ENCODE measurements at places on chromosomes 3 and 15. TPM values are rescaled to one million over a fixed set of nuclear protein-coding genes. Genes with fewer than 3 reads are reported as not detected.

RGMA gene
- 12.2 TPM for polyA plus RNA-seq

HRG gene
- polyA plus RNA-seq = 1.8 TPM

MKRN3 gene
- 0.24 TPM for polyA plus RNA-seq

CHRNA7 gene
- 31.5 TPM for polyA plus RNA-seq

NANOGP8 gene
- not detected for polyA plus RNA-seq

CELF6 gene
- polyA plus RNA-seq = 3.9 TPM

MOBP gene
- 0.36 TPM for polyA plus RNA-seq

SNX33 gene
- 21.8 TPM for polyA plus RNA-seq

TRAT1 gene
- polyA plus RNA-seq = 0.16 TPM

DUOXA2 gene
- polyA plus RNA-seq = not detected

DNA sequence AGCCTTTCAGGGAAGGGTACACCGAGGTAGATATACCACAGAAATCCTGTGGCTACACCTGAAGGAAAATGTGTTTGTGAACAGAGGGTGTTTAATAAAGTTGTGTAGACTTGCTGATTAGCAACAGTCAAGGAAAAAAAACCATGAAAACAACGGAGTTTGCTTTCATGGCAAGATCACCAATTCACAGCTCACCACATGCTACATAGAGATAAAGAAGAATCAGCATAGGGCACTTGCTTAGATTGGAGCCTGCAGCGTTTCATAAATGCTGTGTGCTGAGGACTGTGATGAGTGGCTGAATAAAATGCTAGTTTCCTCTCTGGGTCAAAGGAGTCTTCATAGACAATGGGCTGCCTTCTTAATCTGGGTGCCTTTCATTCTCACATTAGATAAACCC lies 257.6 kb downstream of the SLC9A9 start:
- no peak for DNase-seq

DNA sequence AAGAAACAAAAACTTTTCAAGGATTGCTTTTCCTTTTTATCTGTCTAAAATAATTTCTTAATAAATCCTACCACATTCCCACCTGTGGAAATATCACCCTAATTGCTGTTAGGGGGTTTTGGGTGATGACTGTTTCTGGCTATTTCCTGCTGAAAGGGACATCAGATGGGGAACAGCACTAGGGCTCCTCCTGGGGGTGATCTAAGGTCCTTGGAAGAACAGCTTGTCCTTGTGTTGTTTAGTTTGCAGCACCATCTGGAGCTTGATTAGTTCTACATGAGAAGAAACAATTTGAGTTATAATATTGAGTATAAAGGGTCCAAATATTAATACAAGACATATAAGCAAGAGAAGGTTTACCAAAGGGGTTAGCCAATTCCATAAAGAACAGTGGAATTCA lies 18.7 kb downstream of the OR5H15 start:
- DNase-seq = no peak

DNA sequence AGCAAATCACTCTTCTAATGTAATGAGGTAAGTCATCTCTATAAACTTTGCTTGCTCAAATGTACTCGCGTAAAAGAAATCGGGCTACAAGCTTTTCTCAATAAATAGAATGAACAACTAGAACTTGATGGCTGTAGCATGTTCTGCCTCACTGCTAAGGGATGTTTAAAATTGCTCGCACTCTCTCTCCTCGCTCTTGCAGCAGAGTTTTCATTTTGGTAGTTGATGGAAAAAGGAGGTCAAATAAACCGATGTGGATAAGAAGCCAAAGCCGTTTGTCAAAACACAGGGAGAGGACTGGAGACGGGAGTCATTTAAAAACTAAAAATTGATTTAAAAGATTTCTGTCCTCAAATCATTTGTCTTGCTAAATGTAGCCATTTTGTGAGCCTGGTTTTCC lies 53.3 kb downstream of the ANXA2 start:
- DNase-seq = no peak

- no peak for DNase-seq
These were observed 57.7 kb downstream of the DUT start for GRCh38 chr15:48388910-48389309.

- DNase-seq = no peak
These were observed 103.6 kb downstream of the DAPK2 start for GRCh38 chr15:63942486-63943365.

- no peak for DNase-seq
These were observed 209.2 kb downstream of the TBL1XR1 start for GRCh38 chr3:176987901-176988650.

DNA sequence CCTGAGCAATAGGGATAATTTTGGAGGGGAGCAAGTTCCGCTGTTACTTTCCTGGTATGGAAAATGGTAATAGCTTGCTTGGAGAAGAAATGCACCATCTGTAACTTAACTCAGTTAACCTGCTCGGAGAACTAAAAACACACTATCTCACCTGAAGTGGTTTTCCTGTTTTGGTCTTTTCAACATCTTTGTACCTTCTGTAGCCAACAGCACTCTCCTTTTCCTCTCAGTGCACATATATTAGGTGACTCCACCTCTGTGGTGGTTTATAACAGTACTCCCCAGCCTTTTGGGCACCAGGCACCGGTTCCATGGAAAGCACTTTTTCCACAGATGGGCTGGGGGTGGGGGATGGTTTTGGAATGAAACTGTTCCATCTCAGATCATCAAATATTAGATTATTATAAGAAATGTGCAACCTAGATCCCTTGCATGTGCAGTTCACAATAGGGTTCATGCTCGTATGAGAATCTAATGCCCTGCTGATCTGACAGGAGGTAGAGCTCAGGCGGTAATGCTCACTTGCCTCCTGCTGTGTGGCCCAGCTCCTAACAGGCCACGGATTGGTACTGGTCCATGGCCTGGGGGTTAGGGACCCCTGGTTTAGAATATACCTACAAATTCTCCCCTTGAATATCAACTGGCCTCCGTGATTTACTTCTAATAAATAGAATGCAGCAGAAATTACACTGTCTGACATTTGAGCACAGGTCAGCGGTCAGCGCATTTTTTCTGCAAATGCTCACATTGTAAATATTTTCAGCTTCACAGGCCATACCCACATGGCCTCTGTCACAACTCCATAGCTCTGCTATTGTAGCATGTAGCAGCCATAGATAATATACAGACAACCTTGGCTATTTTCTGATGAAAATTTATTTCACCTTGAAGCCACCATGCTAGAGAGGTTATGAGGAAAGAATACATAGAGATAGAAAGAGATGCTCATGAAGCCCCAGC lies 83.8 kb upstream of the SUCLG2 start:
- no peak for DNase-seq

- DNase-seq = no peak
These were observed 243.2 kb downstream of the NSUN3 start for GRCh38 chr3:94305835-94306611.

DNA sequence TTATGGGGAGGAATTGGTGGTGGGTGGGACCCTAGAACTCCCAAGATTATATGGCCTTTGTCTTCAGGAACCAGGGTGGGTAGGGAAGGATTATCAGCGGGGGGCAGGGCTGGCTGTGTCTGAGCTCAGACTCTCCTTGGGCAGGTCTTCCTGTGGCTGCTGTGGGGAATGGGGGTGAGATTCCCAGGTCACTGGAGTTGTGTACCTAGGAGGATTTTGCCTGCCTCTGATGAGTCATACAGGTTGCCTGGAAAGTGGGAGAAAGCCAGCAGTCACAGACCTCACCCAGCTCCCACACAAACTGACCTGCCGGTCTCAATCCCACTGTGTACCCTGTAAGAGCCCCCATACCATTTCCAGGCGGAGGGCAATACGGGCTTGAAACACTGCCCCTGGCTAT lies 209.9 kb upstream of the CNTN3 start:
- no peak for DNase-seq

GRCh38 chr15:78750566-78750965 lies 60.7 kb downstream of the ADAMTS7 start:
- no peak for DNase-seq

GRCh38 chr15:52527911-52528563 lies 643 bp downstream of the MYO5A start:
- DNase-seq = peak; percentile 14

GRCh38 chr3:79651536-79652065 lies 116.2 kb downstream of the ROBO1 start:
- DNase-seq = peak; percentile 30

GRCh38 chr3:4271834-4272233 lies 31.3 kb upstream of the SETMAR start:
- no peak for DNase-seq

DNA sequence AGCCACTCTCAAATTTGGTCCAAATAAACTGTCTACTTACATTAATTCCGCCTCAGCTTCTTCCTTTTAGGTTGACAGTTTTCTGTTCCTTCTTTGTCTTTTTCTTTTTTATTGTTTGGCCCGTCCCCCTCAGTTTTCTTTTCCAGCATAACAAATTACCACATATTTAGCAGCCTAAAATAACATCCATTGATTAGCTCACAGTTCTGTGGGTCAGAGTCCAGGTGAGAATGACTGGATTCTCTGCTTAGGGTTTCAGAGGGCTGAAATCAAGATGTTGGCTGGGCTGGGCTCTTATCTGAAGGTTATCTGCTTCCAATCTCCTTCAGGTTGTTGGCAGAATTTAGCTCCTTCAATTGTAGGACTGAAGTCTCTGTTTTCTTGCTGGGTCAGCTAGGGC lies 24.6 kb upstream of the LCTL start:
- no peak for DNase-seq

- no peak for DNase-seq
These were observed 311.5 kb upstream of the THBS1 start for GRCh38 chr15:39269352-39269751.

DNA sequence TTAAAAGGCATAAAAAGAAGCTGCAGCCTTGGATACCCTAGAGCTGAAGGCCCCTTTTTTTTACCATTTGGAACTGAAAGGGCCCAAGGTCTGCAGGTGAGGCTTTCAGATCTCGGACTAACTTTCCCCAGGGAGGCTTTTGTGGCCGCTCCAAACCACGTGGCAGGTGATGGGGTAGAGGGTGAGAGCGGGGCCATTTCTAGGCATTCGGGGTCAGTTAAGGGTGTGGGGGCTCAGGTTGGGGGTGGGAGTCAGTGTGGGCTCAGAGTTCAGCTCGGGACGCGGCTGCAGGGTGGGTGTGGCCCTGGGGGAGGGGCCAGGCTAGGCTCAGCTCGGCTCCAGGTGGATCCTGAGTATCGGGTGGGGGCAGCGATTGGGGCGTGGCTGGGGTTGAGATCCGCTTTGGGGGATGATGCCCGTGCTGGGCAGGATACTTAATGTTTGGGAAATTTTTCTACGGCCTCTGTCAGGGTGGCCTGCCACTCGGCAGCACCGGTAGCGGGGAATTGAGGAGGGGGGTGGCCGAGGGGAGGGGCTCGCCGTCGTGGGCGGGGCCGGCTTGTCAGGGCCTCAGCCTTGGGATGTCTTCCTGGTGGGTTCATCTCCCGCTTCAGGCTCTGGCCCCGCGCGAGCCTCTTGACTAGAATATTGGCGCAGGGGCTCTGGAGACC lies 2.5 kb downstream of the KLF13 start:
- no peak for DNase-seq

DNA sequence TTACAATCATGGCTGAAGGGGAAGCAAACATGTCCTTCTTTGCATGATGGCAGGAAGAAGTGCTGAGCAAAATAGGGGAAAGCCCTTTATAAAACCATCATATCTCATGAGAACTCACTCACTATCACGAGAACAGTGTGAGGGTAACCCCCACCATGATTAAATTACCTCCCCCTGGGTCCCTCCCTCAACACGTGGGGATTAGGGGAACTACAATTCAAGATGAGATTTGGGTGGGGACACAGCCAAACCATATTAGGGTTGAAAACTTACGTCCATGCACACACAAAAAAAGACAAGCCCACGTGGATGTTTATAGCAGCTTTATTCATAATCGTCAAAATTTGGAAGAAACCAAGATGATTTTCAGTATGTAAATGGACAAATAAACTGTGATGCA lies 72.3 kb downstream of the RPL22L1 start:
- no peak for DNase-seq

DNA sequence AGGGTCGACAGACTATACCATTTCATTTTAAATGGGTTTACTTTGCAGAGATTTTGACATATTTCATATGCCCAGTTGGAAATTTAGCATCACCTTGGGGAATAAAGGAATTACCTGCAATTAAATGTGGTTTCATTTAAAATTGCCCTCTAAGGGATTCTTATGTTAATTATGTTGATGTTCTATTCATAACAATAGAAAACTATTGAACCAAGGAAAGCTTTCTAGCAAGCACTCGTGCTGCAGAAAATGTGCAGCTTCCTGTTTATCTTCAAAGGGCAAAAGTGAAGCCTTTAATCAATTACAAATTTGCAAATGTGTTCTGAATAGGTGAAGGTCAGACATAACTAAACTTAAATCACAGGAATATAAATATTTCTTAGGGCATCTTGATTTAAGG lies 352.1 kb downstream of the CHST2 start:
- DNase-seq = no peak

GRCh38 chr3:151214459-151214858 lies 11.4 kb upstream of the GPR171 start:
- no peak for DNase-seq

DNA sequence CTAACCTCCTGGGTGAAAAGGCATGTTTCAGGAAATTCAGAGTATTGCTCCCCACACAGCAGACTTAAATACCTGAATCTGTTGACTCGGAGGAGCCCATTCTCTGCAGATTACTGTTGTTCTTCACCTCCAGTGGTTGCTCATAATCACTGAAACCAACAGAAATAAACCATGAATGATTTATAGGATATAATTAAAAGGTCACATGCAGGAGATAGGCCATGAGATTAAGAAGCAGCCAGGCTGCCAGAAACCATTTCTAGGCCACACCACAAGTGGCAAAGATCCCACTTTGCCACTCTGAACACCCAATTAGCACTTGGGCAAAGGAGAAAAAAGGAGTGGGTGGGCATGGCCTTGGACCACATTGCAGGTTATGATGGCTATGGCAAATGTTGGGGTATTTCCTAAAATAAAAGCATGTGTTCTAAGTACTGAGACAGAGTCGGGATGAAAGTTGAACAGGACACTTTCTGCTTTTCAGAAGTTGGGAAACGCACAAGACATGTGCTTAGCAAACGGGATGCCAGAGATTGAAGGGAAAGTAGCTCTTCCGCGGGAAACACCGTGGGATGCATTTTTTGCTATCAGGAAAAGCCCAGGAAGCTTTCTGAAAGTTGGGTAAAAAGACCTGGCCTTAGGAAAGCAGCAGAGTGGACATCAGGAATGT lies 1.5 kb downstream of the CDC25A start:
- DNase-seq = no peak

DNA sequence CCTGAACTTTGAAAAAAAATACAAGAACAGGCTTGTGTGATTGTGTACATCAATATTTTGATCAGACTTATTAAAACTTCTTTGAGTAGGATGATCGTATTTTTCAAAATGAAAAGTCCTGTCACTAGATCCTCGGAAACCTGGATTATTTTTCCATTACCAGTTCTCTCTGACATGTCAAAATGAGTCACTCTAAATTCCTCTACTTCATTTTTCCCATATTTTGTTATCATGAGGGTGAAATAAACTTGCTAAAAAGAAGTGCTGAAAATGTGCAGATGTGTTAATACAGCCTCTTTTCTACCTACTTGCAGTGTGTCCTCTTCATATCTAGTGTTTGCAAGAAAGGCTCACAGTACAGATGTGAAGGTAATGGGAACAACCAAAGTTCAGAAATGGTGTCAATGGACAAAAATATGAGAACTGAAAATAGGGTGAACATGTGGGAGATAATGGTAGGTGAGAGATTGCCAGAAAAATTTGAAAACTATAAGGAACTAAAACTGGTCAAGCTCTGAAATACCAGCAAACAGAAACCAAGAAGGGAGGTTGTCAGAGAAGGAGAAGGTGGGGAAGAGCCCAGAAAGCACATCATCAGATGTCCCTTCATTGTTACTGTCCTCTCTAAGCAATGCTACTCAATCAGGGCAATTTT lies 108.2 kb downstream of the EOMES start:
- DNase-seq = no peak

Data from renal cortex interstitium (tissue), 15 donors.